ENCODE measurements at places on chromosomes 3 and 15.

GRCh38 chr15:47136236-47136635 is 581.1 kb upstream of the SEMA6D start:
- DNase-seq = no peak

- DNase-seq = no peak
Measured at GRCh38 chr3:14460342-14461005, 58.1 kb downstream of the SLC6A6 start.

DNA sequence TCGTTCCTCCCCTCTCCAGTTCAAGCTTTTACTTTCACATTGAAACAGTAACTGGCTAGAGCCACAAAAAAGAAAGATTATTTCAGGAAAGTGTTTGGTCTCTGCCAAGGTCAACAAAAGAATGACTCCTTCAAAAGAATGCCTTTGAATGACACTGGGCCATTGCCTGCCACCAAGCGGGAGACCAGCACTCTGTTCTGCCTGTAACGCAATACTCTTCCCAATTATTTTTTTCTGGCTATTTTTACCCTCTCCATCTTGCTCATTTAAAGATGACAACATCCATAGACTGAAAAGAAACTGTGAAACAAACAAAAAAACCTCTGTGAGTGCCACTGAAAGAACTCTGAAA is 37.3 kb downstream of the EHHADH start:
- no peak for DNase-seq

- DNase-seq = no peak
Measured at GRCh38 chr3:140532793-140533330, 145.0 kb upstream of the TRIM42 start.

GRCh38 chr3:115922681-115923347 is 299.5 kb downstream of the GAP43 start:
- no peak for DNase-seq

- no peak for DNase-seq
Measured at GRCh38 chr3:57434041-57434440, 110.1 kb downstream of the DNAH12 start.

GRCh38 chr3:72008226-72008996 is 223.5 kb upstream of the PROK2 start:
- no peak for DNase-seq

DNA sequence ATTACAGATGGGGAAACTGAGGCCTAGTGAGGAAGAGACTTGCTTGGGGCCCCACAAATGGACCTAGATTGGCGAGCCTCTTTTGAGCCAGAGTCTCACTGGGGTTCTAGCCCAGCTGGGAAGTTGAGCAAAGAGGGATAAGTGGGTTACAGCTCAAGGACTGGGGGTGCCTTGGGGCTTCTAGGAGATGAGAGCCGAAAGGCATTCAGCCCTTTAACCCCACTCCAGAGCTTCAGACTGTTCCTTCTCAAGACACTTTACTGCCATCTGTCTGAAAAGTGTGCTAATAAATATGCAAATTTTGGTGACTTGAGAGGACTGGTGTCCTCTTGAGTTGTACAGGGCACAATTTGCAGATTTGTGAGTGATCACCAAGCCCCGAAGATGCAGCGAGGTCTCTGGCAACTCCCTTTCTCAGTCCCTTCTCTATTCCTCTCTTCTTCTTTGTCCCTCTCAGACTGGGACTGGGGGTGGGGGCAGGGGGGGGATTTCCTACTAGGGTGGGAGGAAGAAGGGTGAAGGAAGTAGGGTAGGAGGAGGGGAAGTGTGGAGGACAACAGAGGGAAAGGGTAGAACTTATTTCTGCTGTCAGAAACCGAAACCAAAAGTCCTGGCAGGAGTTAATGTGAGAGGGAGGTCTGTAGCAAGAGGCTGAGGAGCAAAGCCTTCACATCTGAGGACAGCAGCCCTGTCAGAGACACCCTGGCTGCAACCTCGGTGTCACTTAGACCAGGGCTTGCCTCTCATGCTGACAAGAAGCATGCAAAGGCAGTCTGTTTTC is 16.2 kb upstream of the ANKDD1A start:
- DNase-seq = peak; percentile 27

DNA sequence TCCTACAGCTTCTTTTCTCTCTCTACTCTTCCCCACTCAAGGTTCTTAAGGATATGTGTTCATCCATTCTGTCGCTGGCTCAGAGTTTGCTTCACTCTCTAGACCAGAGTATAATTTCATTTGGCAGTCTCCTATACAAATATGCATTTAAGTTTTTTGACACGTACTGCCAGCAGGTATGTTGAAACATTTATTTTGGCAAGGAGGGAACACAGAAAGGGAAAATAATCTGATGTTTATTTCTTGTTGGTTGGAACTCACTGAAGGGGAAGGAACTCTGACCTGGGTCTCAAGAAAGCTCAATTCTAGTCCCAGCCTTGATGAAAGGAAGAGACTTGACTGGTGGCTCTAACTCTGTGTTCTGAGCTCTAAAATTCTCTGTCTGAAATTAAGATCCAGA is 21.6 kb downstream of the FANCD2 start:
- no peak for DNase-seq

DNA sequence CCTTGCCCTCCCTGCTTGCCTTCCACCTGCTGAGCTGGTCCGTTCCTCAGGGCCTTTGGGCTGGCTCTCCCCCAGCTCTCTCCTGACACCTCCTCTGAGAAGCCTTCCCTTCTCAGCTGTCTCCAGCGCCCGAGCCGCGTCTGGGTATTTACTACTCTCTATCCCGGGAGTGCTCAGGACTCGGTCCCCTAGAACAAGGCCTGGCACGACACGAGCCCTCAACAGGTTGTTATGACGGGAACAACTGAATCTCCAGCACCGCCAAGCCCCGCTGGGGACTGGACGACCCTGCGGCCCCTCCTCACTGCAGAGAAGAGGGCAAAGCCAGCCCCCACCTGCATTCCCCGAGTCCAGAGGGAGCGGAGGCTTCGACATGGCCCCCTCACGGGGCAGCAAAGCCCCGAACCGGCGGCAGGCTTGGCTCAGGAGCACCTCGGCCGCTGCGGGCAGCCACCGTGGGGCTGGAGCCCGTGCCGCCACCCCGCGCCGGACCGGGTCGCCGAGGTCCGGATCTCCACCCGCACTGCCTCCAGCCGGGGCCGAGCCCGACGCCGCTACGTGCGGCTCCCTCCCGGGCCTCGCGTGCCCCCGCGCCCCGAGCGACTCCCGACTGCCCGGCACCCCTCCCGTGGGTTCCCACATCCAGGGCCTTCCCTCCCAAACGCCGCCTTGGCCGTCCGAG is 792 bp downstream of the TPRA1 start:
- peak; percentile 33 for DNase-seq

GRCh38 chr3:177498037-177498857 is 301.0 kb upstream of the TBL1XR1 start:
- no peak for DNase-seq

DNA sequence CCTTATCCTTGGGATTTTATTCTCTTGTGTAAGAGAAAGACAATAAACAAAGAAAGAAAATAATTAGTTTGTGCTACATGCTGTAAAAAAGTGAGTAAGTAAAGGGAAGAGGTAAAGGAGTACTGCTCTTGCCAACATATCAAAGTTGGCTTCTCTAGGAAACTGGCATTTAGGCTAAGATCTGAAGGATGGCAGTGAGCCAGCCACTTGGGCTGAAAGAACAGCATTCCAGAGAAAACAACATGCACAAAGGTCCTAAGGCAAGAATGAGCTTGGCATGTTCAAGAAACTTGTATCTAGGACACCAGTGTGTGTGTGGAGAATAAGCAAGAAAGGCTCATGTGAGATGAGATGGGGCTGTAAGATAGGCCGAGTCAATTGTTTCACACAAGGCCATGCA is 245.5 kb upstream of the MANF start:
- no peak for DNase-seq

GRCh38 chr3:190941694-190942260 is 79.3 kb upstream of the GMNC start:
- DNase-seq = no peak

GRCh38 chr3:120821426-120821825 is 78.9 kb downstream of the GTF2E1 start:
- no peak for DNase-seq

- DNase-seq = no peak
Measured at GRCh38 chr3:192373586-192373985, 353.8 kb downstream of the FGF12 start.

GRCh38 chr3:195540027-195540426 is 3.1 kb downstream of the PPP1R2 start:
- peak; percentile 40 for DNase-seq

DNA sequence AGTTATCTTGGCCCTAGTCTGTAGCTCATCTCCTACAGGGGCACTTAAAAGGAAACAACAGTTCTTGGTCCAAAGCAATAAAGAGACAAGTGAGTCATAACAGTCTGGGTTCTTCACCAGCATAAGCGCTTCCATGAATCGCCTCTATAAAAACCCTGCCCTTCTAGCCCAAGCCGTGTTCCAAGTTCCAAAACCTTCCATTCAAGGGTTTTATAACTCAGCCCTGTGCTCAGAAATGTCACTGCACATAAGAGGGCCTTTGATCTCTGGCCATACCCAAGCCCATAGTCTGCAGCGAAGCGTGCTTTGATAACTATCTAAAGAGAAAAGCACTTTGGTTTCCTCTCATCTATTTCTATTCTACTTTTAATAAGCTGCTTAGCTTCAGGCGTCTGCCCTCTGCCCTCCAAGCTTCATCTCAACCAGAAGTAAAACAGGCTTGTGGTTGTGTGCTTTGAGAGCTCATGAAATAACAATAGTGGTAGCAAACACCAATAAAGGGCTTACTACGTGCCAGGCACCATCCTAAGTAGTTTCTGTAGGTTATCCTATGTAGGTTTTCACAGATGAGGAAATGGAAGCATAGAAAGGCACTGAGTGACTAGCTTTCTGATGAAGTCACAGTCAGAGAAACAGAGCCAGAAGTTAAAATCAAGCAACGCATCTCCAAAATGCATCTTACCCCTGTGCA is 64.0 kb upstream of the AKAP13 start:
- DNase-seq = no peak

- peak; percentile 22 for DNase-seq
Measured at GRCh38 chr3:196942915-196943277, 568 bp upstream of the NCBP2 start.

- no peak for DNase-seq
Measured at GRCh38 chr3:39641274-39641673, 168.1 kb upstream of the MYRIP start.

DNA sequence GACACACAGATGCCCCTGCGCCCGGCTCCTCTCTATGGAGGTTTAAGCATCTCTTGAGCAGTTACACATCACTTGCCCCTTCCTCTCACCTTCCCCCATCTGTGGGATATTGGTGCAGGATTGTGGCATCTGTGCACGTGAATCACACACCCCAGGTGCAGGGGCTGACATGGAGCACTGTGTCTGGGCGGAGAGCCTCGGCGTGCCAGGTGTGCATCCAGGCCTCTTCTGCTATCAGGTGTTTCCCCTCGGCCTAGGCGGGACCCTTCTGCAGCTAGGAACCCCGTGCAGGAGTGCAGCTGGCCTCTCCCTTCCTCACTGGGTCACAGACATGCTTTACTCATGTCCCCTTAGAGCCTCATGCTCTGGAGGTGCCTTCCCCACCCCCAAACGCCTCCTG is 33.4 kb upstream of the MUC13 start:
- no peak for DNase-seq

GRCh38 chr3:113556316-113556945 is 24.1 kb downstream of the SIDT1 start:
- no peak for DNase-seq

DNA sequence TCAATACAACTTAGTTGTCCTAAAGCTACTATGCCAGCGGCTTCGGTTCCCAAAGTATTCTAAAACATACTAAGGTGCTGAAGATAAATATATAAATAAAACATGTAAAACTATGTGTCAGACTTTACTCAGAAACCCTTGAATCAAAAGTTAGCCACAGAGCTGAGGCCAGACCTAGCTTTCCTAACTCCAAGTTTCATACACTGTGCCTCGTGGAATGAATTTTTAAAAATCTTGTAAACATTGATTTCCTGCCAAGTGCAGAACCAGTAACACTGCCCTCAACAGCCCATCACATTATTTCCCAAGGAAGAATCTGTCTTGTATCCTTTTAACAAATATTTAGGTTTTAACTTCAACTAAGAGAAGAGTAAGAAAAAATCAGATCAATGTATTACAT is 36.4 kb downstream of the TAMM41 start:
- no peak for DNase-seq

DNA sequence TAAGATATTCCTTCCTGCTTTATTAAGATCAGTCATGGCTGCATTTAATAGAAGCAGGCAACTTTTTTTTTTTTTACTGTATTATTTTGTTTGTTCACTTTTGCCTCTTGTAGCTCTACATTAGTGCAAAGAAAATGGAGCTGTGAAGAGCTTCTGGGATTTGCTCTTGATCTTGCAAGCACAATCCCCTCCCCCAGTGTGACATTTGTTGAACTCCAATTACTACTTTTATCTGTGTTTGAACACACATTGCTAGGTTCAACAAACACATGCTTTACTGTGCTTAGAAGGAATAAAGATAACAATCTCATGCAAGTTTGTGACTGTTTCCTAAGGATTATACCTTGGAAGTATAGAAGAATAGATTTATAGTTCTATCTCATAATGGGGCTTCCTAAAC is 648.8 kb downstream of the NLGN1 start:
- DNase-seq = no peak

DNA sequence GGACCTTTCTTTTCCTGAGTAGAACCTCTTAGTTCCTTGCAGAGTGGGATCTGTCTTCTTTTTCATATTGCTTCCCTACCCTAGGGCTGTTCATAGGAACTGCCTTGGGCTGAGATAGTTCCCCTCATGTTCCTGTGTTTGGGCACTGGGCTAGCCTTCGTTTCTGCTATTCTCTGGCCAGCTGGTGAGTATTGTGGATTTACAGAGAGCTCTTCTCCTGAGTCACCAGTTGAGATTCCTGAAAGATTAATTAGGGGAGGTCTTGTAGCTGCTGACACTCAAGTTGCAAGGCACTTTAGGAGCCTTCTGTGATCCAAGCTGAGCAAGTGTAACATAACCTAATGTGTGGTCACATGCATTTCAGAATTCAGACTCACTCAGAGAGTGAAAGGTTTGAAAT is 30.7 kb downstream of the CHD2 start:
- no peak for DNase-seq

DNA sequence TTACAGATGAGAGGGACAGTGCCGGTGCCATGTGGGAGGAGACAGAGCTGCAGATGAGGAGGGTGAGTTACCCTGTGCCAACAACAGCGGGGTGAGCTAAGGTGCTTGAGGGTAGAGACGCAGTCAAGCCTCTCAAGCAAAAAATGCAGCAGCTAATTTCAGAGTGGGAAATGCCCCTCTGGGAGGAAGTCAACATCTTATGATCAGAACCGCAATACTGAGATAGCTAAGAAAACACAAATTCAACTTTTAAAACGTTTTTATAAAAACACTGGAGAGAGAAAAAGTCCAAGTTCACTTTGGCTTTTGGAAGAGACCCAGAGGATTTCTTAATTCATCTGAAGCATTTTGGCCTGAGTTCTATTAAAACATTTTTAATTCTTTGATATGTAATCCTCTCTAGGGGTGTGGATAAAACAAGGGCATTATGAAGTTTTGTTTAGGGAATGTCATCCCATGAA is 319.2 kb downstream of the SLC9A9 start:
- DNase-seq = no peak

DNA sequence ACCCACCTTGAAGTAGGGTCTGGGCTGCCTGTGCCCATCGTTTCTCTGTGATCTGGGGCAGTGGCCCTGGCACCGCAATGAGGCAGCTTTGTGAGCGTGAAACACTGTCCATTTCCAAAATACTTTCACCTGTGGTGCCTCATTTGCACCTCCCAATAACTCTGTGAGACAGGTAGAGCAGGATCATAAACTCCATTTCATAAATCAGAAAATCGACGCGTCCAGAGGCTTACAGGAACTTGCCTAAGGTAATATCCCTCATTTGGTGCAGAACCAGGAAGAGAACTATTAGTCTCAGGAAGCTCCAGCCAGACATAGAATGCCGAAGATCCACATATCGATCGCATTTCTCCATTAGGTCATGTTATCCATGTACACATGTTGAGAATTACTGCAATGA is 38.2 kb upstream of the SEMA4B start:
- DNase-seq = no peak

Measured in stimulated activated CD4-positive, alpha-beta T cell treated with anti-CD3 and anti-CD28 coated beads, Interleukin-2, amount 100 ng/mL, for 24 hours (primary cell).